Suppressor macrophage (primary cell): ENCODE measurements at places on chromosomes 4 and X.
A peak's percentile ranks its signal among the peaks of the same experiment; 100 is the strongest.

- DNase-seq, result no peak
Observed at GRCh38 chrX:136802515-136802914, 21.8 kb upstream of the ARHGEF6 start.

DNA sequence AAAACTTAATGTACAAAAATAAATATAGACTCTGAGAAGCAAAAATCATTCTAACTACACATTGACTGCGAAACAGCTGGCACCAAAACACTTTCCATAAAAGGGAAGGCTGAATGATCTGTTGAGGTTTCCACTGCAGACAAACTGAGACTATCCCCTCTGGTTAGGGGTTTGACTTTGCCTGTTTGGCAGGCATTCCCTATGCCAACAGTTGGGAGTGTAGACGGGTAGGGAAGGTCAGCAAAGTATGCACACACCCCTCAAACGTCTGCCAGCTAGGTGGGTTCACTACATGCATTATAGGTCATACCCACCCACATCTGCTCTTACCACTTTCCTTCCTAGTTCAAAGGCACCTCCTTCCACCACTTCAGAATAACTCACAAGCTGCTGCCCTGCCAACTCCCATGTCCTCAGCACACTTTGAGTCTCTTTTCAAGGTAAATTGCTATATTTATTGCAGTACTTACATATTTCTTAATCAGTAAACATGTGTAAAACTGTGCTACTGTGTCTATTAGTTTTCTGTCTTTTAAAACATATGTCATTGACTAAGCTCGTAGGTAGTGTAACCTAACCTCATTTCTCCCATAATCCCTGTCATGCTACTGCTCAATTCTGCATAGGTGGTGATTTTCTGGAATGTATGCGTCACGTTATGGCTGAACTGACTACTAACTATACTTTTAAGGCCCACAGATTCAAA lies 12.4 kb downstream of the CTSO start:
- DNase-seq, result no peak

GRCh38 chr4:44988011-44988410 lies 261.7 kb upstream of the GNPDA2 start:
- no peak for DNase-seq

GRCh38 chr4:172105918-172106317 lies 292.7 kb downstream of the GALNTL6 start:
- no peak for DNase-seq

- no peak for DNase-seq
Observed at GRCh38 chrX:29066516-29066915, 479.3 kb downstream of the IL1RAPL1 start.

DNA sequence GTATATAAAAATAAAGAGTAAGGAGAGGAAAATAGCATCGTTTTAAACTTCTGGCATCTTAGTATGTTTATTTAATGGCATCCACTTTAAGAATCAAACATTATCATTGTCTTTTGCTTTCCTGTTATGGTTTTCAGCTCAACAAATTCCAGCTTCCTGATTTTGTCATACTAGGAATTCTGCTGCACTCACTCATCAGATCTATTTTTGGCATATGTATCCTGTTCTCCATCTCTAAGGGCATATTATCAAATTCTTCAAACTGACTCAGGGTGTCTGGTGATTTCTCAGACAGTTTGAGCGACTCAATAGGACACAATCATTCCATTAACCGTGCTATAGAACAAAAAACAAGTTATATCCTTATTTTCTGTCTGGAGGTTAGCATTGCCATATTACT lies 248.5 kb upstream of the DIAPH2 start:
- DNase-seq, result no peak

DNA sequence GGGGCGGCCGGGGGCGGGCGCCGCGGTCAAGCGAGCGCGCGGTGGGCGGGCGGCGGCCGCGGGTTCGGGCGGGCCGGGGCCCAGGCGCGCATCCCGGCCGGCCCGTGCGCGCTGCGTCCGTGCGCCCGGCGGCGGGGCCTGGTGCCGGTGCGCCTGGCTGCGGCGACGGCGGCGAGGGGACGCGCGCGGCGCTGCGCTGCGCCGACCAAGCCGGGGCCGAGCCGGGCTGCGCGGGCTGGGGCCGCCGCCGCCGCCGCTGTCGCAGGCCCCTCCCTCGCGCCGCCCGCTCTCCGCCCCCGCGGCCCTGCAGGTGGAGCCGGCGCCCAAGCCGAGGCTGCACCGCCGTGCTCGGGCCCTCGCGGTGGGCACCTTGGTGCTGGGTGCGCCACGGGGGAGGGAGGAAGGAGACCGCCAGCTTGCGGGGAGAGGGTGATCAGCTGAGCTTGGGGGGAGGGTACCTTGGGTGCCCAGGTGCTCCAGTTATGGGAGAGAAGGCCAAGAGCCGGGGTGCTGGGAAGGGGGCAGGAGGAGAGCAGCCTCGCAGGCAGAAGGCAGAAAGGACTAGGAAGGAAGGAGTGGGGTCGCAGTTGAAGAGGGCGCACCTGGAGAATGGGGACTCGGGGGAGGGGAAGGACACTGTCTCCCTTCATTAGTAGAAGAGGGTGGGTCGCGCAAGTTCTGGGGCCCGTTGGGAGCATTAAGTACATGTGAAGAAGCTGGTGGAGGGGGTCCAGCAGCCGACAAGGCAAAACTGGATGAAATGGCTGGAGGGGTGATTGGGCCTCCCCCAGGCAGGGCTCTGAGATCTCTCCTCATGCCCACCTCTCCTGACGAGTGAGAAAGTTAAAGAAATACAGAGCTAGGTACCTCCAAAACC lies at the start of gene PPP2R2C:
PPP2R2C (minus strand) TSS at position 228 of the 877 bp plus-strand sequence. CDS start 385 bp downstream, outside the sequence.
- DNase-seq, result no peak

GRCh38 chrX:153921511-153922446 lies 4.3 kb downstream of the ARHGAP4 start:
- no peak for DNase-seq

DNA sequence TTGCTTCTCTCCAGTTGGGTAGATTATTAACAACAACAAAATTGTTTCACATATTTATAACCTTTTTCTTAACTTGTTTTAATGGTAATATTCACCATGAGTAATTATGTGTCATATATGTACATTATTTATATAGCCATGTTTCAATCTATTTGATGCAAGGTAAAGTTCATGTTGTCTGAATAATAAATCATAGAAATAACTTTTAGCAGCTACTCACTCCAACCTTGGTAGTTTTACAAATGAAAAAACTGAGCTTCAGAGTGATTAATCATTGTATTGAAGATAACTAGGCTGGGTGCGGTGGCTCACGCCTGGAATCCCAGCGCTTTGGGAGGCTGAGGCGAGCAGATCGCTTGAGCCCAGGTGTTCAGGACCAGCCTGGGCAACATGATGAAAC lies 46.0 kb downstream of the TMA16 start:
- no peak for DNase-seq

- no peak for DNase-seq
Observed at GRCh38 chr4:150323406-150324325, 245.4 kb downstream of the DCLK2 start.

DNA sequence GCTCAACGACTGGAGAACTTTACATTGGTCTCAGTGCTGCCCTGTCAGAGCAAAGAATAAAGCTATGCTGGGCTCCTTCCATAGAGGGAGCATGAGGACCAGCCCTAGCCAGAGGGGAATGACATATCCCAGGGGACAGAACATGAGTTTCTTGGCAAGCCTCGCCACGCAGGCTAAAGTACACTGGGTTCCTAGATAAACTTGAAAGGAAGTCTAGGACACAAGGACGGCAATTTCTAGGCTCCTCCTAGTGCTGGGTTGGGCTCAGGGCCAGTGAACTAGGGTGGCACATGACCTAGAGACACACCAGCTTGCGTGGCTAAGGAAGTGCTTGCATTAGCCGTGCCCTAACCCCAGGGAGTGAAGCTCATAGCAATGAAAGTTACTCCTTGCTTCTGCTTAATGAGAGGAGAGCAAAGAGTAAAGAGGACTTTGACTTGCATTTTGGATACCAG lies 141.0 kb downstream of the MAB21L2 start:
- peak; percentile 82 for DNase-seq

DNA sequence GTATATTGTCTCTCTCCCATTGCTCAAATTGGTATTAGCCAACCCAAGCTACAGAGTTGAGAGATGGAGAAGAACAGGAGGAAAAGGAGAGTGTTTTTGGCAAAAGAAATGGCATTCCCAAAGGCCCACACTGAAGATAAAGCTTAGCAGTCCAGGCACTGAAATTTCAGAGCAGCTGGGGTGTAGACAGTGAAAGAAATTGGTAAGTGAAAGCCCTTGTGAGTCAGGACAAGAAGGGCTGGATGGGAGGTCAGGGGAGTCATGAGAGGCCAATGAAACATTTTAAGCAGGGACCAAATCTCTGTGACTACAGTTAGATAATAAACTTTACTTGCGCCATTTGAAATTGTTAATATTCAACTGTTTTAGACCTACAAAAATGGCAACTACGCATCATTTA lies 177.7 kb downstream of the ADAMTS3 start:
- DNase-seq, result no peak

DNA sequence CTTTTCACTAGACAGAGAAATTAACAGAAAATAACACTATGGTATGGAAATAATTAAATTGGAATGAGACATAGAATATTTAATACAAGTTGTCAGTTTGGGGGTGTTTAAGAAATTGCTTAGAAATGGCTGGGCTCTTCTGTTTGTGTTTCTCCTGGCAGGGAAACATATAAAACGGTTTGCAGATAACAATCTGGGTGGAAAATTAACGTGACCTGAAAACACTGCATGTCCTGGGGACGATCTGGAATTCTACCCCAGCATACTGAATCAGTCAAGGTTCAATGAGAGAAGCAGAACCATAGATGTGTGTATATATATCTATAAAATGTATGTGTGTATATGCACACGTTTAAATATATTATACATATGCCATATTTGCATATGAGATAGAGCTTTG lies 109.8 kb downstream of the SPATA18 start:
- no peak for DNase-seq

DNA sequence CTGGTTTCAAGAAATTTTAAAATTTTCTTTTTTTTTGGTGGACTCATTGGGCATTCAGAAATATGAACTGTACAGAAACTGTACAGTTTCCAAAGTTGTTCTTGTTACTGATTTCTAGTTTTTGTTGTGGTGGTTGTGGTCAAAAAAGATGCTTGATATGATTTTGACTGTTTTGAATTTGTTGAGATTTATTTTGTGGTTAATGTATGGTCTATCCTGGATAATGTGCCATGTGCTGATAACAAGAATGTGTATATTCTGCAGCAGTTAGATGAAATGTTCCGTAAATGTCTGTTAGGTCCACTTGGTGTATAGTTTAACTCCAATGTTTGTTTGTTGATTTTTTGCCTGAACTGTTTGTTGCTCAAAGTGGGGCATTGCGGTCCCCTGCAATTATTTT lies 127.6 kb upstream of the NUDT6 start:
- no peak for DNase-seq

- no peak for DNase-seq
Observed at GRCh38 chr4:41750626-41751448, 2.3 kb upstream of the PHOX2B start.

DNA sequence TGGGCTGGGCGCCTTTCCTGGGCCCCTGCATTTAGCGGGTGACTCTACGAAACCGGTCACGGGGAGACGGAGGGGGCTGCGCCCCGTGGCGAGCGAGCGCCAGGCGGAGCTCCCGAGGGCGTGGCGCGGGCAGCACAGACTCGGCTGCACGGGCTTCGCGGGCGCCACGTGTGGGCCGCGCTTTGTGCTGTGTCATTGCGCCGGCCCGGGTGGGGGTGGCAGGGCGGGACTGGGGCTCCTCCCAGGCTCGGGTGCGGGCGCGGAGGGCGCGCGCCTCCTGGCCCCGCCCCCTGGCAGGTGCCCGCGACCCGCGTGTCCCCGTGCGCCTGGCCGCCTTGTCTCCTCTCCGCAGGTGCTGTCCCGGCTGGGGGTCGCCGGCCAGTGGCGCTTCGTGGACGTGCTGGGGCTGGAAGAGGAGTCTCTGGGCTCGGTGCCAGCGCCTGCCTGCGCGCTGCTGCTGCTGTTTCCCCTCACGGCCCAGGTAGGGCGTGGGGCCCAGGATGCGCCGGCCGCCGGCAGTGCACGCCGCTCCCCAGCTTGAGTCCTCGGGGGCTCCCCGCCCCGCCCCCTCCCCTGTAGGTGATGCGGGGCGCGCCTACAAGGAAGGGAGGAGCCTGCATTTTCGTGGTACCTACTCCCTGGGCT lies 651 bp downstream of the UCHL1 start:
- peak; percentile 84 for DNase-seq
